ENCODE measurements at places on chromosomes 5 and 9.

DNA sequence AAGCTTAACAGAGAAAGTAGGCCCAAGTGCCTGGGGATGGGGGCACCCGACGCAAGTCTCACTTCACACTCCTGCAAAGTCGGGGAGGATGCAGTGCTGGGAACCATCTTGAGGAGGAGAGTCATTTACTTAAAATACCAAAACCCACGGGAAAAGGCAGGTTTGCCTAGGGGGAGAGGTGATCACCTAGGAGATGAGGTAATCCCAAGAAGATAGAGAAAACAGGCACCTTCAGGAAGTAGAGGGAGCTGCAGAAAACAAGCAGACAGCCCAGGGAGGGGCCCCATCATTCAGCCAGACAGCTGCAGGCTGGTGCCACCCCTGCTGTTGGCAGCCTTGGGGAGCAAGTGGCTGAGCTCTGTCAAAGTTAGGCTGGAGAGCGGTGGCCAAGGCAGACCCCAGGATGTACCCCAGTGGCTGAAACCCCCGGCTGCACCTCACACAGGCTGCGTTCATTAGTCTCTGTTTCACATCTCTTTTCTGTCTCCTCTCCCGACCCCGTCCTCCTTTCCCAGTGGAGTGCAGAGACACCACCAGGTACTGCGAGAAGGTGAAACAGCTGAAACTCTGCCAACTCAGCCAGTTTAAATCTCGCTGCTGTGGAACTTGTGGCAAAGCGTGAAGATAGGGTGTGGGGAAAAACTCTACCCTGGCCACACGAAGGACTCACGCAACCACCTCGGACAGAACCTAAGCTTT, 124.9 kb downstream of the SAXO1 start:
- no peak for DNase-seq

DNA sequence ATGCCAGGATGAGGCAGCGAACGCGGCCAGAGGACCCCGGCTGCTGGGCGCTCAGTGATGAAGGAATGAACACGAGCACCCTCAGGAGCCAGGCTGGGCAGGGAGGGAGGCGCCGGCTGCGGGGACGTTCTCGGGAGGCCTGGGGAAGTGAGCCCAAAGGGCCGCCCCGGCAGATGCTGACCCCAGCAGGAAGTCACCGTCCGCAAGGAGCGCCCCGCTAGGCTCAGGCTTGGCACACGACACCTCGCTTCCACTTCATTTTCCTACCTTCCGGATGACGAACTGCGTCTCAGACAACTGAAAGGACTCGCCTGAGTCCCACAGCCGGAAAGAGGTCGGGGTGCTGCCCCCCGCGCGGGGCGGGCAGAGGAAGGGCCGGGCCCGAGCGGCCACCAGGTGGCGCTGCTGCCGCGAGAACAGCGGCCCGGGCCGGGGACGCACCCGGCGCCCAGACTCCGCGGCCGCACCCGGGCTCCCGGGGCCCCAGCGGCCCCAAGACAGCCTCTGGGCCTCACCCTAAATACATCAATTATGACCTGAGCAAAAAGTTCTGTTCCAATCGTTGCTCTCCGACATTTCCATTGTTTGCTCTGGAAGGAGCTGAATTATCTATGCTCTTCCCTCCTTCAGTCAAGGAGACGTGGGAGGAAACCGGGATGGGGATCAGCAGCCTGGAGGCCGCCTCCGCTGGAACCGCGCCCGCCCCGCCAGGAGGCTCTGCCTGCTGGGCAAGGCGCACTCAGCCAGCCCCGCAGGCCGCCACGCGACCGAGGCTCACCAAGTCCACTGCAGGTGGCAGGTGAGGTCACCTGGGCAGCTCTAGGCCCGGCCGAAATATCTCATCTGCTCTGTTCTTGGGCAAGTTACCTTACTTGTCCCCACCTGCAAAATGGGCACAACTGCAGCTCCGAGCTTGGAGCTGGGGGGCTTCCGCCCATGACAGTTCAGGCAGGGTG, 107.0 kb downstream of the ZNF354C start:
- DNase-seq, result peak; percentile 59

GRCh38 chr5:125750861-125751186, 672.4 kb upstream of the GRAMD2B start:
- no peak for DNase-seq

DNA sequence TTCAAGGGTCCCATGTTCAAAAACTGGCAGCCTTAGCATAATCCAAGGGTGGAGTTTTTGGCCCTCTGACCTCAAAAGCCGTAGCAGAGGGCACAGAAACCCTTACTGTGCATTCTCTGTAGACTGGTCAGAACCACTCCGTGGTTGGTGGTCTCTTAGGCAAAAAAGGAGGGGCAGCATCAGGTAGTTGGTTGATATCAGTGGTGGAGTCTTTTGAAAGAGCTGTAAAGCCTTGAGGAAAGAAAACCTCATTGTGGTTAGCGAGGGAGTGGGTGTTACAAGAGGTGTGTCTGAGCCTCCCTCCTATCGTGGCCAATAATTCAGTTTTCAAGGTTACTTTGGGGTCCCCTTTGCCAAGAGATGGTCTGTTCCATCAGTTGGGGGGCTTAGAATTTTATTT, 40.9 kb downstream of the ARHGEF28 start:
- no peak for DNase-seq

DNA sequence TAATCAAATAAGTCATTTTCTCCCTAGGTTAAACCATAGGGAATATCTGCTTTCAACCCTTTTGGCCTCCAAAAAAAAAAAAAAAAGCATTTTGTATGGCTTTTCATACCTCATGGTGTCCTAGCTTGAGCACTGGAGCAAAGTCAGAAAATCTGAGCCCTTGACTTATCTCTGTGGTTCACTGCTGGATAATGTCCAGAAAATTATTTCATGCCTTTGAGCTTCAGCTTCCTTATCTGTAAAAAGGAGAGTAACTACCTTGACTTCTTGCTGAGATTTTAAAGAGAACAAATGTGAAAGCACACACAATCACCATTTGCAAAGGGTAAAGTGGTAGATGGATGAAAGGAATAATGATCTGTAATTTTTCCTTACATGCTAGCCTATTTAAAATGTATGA, 165.9 kb downstream of the ALDH1A1 start:
- DNase-seq, result no peak

DNA sequence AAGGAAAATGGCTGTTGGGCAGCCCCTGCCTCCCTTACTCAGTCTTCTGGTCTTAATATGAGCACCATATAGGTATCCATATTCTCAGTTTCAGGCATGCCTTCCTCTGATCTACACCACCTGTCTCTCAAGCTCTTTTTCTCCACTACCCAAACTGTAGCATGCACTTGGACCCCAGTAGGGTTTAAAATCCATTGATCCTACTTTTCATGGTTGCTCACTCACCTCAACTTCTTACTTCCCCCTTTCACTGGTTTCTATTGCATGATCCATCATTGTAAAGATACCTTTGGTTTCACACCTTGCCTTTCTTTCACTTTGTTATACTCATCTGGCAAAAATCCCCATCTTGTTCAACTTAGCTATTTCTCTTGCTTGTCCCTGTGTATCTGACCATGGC, 159.4 kb downstream of the KDM4C start:
- DNase-seq, result no peak

GRCh38 chr5:113123618-113124017, 147.0 kb downstream of the DCP2 start:
- DNase-seq, result peak; percentile 31

- DNase-seq, result peak; percentile 21
Measured at GRCh38 chr9:14320271-14321181, 6.6 kb upstream of the NFIB start.

DNA sequence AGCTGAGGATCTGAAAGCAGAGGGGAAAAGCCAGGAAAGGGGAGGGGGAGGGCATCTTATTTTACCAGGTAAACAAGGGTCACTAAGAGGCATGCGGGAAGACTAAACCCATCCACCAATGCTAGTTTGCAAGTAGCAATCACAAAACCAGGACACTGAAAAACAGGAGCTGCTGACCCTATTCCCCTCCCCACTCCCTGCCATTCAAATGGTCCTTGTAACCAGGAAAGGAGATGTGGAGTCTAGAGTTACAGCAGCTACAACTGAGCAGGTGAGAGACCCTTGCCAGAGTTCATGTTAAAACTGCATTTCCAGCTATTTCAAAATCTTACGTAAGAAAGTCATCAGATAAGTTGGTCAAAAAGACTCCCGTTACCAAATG, 85.3 kb upstream of the SIMC1 start:
- no peak for DNase-seq

GRCh38 chr9:93893194-93893593, 62.0 kb downstream of the BARX1 start:
- no peak for DNase-seq

- no peak for DNase-seq
Measured at GRCh38 chr5:149635394-149635793, 54.1 kb downstream of the ARHGEF37 start.

- DNase-seq, result no peak
Measured at GRCh38 chr9:68480807-68481206, 59.9 kb downstream of the TMEM252 start.
